Dorsolateral prefrontal cortex (tissue), 122 donors: ENCODE measurements at places on chromosomes 7 and 10. TPM values are rescaled to one million over a fixed set of nuclear protein-coding genes. Genes with fewer than 3 reads are reported as not detected.

Gene TMEM26
- total RNA-seq = 0.92 TPM

Gene CASD1
- total RNA-seq = 59.1 TPM

Gene ADGRA1
- 37.7 TPM for total RNA-seq

Gene GBF1
- total RNA-seq = 59.7 TPM

Gene SFTPA1
- total RNA-seq = not detected

Gene NRAP
- 0.26 TPM for total RNA-seq

Gene PTPRN2
- 157 TPM for total RNA-seq

Gene TRUB1
- 20.0 TPM for total RNA-seq

Gene WIPF3
- total RNA-seq = 51.7 TPM

Gene NAMPT
- total RNA-seq = 90.0 TPM
